PC-9 (cell line): ENCODE measurements at places on chromosomes 12 and 14. TPM values are rescaled to one million over a fixed set of nuclear protein-coding genes. Genes with fewer than 3 reads are reported as not detected.

RNU4-1 gene
- total RNA-seq = 1,857 and 3,341 TPM in 2 replicates

MAPKAPK5 gene
- 45.0 and 64.7 TPM in 2 replicates for total RNA-seq

CFAP73 gene
- total RNA-seq = 1.3 and 1.9 TPM in 2 replicates

UNC119B gene
- total RNA-seq = 25.9 and 30.2 TPM in 2 replicates

CCND2 gene
- total RNA-seq = 0.09 TPM in 1 of 2 replicates, not detected in the other

TMPO gene
- total RNA-seq = 143 and 171 TPM in 2 replicates

GRCh38 chr14:96038558-96038919 is 623 bp upstream of the C14orf132 start:
- no peak for DNase-seq

GRCh38 chr12:129606239-129606638 is 297.6 kb downstream of the TMEM132D start:
- DNase-seq = no peak

- no peak for DNase-seq
Observed at GRCh38 chr12:101707131-101707782, 9.8 kb downstream of the CHPT1 start.

DNA sequence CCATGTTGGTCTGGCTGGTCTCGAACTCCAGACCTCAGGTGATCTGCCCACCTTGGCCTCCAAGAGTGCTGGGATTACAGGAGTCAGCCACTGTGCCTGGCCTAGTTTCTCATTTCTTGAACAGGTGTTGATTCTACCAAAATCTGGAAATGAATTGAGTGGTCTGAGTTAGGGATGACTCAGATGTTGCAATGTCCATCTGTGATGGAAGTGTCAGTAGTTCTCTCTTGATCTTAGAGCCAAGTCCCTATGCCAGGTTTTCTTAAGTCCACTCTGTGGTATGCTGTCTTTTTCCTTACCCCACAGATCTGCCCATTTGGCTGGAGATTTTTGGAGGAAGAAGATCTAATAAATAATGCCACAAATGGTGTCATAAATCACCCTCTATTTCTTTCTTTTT is 12.6 kb downstream of the SNAPC1 start:
- no peak for DNase-seq
